Cardiac septum (tissue), 1 donor: ENCODE measurements at places on chromosomes 13 and 19. TPM values are rescaled to one million over a fixed set of nuclear protein-coding genes. Genes with fewer than 3 reads are reported as not detected.

DNA sequence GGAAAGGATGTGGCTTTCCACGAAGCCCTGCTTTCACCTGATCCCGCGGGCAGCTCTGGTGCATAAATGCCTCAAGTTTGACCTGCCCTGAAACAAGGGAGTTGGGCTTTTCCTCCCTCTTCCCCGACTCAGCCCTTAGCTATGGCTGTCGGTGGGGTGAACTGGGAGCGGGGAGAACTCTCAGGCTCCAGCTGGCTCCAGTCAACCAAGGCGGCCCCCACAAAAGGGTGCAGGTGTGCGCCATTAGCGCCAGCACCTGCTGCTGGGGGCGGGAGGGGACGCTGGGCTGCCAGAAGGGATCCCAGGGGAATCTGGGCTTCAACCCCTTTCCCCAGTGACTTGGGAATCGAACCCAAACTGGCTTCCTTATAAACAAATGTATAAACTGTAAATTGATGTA lies 7.1 kb upstream of the DHRS12 start:
- DNase-seq = peak; percentile 63

- no peak for DNase-seq
Measured at GRCh38 chr13:49980266-49980665, 16.6 kb upstream of the TRIM13 start.

GRCh38 chr19:1411255-1412191 lies 4.1 kb downstream of the DAZAP1 start:
- peak; percentile 85 for DNase-seq

DNA sequence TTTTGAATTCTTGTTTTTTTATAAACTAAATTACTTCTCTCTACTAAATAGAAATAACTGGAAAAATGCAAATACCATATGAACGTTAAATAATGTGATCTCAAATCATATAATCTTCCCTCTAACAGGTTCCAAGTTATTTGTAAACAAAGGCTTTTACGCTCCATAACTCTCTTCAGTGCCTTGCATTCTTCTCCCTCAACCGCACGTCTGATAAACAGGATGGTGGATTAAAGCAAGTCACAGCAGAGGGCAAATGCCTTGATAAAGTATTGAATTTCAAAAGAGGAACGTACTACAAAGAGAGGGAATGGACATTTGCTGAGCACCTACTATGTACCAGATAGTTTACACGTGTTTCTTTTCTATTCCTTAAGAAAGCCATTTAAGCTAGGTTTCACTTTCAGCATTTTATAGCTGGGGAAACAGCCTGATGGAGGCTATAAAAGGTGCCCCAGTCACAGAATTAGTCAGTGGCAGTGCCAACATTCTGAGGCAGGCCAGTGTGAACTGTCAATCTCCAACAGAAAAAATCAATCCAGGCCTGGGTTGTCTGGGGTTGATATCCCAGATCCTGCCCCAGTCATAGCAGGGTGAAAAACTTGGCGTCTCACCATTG lies 15.8 kb downstream of the MRPS31 start:
- no peak for DNase-seq

- DNase-seq = no peak
Measured at GRCh38 chr13:23778879-23779278, 110.3 kb downstream of the MIPEP start.

DNA sequence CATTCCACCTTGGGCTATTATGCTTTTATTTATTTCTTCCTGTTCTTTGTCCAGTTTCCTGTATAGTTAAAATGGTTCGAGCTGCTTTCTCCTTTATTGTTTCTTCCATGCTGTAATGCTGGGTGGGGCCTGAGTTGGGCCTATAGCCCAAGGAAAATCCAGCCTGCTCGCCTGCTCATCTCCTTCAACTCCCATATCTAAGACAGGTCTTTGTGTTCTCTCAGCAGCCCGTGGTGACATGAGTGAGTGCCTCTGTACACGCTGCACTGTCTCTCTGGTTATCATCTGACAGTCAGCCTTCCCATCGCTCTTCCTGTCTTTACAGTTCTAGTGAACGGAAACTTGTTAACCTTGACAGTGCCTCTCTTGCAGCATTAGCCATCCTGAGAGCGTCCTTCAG lies 221.9 kb upstream of the SLC10A2 start:
- DNase-seq = no peak

- DNase-seq = no peak
Measured at GRCh38 chr13:90105849-90106496, 1241.5 kb upstream of the MIR17HG start.

DNA sequence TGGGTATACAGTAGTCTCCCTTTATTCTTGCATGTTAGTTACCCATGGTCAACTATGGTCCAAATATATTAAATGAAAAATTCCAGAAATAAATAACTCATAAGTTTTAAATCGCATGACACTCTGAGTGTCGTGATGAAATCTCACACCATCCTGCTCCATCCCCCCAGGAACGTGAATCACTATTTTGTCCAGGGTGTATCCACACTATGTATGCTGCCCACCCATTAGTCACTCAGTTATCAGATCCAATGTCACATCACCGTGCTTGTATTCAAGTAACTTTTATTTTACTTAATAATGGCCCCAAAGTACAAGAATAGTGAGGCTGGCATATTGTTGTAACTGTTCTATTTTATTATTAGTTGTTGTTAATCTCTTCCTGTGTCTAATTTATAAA lies 115.8 kb upstream of the SERP2 start:
- DNase-seq = no peak

DNA sequence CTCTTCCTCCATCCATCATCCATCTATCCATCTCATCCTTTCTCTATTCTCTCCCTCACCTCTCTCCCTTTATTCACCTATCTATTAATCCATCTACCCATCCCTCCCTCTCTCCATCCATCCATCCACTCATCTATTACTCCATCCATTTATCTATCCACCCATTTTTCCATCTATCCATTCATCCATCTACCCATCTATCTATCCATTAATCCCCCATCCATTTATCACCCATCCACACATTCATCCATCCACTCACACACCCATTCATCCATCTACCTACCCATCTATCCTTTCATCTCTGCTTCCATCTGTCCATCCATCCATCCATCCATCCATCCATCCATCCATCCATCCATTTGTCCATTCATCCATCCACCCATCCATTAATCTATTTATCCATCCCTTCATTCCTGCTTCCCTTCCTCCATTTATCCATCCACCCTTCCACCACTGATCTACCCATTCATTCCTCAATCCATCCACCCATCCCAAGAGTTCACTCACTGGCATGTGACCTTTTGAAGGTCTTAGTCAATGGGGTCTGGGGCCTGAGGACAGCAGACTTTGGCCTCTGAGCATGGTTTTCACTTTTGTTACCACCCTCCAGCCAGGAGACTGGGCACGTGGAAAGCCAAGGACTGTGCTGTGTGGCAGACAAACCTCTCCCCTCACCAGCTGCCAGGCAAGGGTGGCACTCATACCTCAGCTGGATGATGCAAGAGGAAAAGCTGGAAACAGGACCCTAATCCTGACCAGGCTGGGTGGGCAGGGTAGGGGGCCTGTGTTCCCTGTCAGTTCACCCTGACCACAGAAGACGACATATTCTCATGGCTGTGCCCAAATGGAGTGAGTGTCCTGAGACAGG lies 126.7 kb downstream of the URI1 start:
- peak; percentile 33 for DNase-seq

DNA sequence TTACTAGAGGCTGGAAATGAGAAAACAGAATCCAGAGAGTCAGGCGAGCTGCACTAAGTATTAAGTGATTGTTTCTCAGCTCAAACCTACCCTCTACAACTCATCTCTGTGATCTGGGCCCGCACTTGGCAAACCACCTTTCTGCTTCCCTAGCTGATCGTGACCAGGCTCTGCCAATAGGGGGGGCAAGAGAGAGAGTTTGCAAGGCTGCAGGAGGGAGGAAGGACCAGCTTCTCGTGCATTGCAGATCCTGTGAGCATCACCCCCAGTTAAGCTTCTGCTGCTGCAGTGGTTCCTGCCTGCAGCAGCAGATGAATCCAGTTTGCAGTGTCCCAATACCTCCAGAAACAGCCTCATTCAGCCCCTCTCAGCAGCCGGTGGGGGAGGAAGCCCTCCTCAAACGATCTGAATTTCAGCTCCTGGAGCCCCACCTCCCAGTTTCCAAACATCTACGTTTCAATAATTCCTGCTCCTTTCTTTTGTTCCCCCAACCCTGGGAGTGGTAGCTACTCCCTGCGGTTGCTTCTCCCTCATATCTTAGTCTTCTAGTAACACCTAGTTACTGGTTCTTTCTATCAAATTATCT lies 20.0 kb downstream of the XRCC1 start:
- DNase-seq = peak; percentile 83

GRCh38 chr19:35115177-35115951 lies at the start of gene FXYD3:
FXYD3 (plus strand) TSS chr19:35115823; CDS start chr19:35119377, 3,554 bp downstream.
- no peak for DNase-seq

DNA sequence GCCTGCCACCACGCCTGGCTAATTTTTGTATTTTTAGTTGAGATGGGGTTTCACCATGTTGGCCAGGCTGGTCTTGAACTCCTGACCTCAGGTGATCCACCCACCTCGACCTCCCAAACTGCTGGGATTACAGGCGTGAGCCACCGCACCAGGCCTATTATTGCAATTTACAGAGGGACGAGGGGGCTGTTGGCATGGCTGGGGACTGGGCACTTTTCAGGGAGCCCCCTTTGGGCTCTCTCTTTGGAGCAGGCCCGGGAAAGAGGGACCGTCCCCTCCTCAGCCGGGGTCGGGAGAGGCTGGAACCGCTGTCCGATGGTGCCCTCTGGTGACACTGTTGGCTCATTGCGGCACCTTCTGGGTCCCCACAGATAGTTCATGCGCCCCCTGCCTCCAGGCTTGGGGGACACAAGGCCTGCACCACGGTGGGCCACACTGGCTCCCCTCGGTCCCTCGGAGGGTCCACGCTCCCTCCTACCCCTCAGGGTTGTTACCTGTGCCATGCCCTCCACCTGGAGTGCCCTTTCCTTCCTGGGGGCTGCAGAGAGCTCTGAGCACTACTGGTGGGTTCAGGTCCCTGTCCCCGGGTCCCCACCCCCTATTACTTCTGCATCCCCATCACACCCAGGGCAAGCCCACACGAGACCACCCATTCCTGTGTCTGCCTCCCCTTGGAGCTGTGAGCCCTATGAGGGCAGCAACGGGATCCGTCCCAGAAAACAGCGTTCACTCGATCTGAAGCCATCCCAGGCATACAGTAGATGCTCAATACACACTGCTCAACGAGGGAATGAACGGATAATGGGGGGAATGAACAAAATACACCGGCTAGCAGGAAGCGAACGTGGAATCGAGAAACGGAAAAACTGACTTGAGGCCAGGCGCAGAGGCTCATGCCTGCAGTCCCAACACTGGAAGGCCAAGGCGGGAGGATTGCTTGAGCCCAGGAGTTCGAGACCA lies 12.5 kb downstream of the FEM1A start:
- DNase-seq = no peak

- no peak for DNase-seq
Measured at GRCh38 chr13:81388400-81388799, 1047.5 kb upstream of the SPRY2 start.

The PNPLA6 gene
- 41.9 TPM for total RNA-seq

DNA sequence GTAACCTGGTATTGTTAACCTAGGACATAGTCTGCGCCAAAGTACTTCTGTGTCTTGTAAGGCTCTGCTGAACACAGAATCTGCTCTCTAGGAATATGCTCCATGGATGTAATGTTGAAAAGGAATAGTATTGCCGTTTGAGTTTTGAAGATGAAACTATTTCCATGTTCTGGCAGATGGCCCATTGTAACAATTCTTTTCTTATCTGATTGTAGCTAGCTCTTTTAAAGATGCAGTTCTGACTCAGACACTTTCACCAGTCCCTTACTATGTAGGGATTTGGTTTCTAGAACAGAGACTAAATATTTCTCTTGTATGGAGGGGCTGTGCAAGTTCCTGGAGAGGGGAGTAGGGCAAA lies 185.6 kb downstream of the MTUS2 start:
- no peak for DNase-seq

GRCh38 chr13:25494698-25495411 lies 123.1 kb downstream of the ATP8A2 start:
- DNase-seq = no peak

DNA sequence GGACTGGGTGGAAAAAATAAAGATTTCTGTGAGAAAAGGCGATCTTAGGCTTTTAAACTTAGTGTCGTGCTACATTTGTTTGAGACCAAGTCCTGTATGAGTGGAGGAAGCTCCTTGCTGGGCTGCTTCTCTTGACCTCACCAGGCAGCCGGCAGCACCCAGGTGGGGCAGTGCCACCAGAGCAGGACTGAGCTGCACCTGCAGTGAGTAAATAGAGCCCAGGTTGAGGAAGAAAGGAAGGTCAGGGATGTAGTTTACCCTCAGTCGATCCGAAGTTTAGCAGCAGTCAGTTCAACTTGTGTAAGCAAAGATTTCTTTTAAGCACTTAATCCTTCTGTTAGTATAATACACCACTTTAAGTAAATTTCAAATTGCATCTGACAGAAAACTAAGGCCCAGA lies 13.6 kb downstream of the HNRNPM start:
- no peak for DNase-seq

DNA sequence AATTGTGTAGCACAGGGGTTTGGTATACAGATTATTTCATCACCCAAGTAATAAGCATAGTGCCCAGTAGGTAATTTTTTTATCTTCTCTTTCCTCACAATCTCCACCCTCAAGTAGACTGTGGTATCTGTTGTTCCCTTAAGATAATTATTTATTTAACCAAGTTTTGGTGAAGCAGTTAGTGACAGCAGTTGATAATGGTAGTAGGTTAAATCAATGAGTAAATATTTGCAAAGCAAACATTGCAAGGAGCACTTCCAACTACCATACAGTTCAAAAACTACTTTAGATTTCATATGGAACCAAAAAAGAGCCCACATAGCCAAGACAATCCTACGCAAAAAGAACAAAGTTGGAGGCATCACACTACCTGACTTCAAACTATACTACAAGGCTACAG lies 291.8 kb downstream of the KCTD12 start:
- DNase-seq = no peak

DNA sequence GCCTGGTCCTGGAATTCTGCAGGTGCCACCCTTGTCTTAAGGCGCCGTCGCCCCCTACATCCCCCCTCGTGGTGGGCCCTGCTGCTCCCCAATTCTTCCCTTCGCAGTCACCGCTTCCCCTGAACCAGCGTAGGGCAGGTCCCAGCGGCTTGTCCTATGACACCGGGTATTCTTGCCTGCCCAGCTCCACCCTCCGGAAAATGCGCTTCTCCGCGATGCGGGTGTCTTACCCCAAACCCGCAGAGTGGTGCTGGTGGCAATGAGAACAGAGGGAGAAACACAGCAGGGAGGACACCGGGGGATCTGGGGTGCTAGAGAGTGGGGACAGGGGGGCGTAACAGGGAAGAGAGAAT lies 9.0 kb downstream of the ZNF808 start:
- DNase-seq = no peak
